ENCODE measurements at places on chromosomes 16 and 17.
A peak's percentile ranks its signal among the peaks of the same experiment; 100 is the strongest.

- no peak for DNase-seq
Observed at GRCh38 chr17:19958023-19958422, 19.6 kb downstream of the AKAP10 start.

DNA sequence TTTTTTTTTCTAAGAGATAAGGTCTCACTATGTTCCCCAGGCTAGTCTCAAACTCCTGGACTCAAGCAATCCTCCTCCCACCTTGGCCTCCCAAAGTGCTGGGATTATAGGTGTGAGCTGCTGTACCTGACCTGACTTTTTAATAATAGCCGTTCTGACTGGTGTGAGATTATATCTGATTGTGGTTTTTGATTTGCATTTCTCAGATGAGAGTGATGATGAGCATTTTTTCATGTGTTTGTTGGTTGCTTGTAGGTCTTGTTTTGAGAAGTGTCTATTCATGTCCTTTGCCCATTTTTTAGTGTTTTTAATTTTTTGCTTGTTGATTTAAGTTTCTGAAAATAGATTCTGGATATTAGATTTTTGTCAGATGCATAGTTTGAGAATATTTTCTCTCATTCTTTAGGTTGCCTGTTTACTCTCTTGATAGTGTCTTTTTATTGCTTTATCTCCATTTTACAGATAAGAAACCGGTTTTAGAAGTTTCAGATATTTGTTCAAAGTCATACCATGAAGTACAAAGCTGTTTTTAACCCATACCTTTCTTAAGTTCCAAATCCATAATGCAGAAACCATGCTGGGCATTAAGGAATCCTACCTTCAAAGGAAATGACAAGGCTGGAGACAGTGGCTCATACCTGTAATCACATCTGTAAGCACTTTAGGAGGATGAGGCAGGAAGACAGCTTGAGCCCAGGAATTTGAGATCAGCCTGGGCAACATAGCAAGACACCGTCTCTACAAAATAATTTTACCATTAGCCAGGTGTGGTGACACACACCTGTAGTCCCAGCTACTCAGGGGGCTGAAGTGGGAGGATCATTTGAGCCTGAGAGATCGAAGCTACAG, 168.4 kb upstream of the TBX2 start:
- no peak for DNase-seq

GRCh38 chr16:47483616-47484015, 22.5 kb downstream of the PHKB start:
- no peak for DNase-seq

DNA sequence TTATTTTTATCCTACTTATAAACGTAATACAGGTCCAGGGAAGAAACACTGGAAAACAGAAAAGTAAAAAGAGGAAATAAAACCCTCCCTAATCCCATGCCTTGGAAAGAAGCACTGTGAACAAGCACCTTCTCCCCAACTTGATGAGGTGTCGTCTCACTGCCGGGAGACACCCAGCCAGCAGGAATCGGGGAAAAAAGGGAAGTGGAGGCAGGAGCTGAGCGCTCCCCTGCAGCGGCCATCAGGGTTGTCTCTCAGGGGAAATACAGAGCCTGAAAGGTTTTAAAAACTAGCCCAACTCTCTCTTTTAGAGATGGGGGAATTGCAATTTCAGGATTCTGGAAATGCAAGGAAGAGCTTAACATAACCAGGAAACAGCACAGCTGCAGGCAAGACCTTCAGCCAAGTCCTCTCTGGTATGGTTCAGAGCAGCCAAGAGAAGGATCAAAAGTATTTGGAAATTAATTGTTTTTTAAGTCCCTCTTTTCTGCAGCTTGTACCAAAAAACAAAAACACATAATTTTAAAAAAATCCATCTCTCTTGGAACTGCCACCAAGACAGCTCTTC, 96.3 kb upstream of the RCVRN start:
- DNase-seq: no peak

GRCh38 chr16:3789375-3790099, 72.2 kb upstream of the TRAP1 start:
- DNase-seq: no peak

- no peak for DNase-seq
Observed at GRCh38 chr16:79648826-79649225, 48.3 kb upstream of the MAF start.

- DNase-seq: no peak
Observed at GRCh38 chr16:12470311-12471229, 333.1 kb downstream of the CPPED1 start.

- DNase-seq: no peak
Observed at GRCh38 chr17:36689089-36689667, 87.8 kb downstream of the MRM1 start.

GRCh38 chr16:8964462-8964861, 756 bp upstream of the USP7 start:
- DNase-seq: no peak

- no peak for DNase-seq
Observed at GRCh38 chr16:87434146-87434667, 42.1 kb downstream of the MAP1LC3B start.

DNA sequence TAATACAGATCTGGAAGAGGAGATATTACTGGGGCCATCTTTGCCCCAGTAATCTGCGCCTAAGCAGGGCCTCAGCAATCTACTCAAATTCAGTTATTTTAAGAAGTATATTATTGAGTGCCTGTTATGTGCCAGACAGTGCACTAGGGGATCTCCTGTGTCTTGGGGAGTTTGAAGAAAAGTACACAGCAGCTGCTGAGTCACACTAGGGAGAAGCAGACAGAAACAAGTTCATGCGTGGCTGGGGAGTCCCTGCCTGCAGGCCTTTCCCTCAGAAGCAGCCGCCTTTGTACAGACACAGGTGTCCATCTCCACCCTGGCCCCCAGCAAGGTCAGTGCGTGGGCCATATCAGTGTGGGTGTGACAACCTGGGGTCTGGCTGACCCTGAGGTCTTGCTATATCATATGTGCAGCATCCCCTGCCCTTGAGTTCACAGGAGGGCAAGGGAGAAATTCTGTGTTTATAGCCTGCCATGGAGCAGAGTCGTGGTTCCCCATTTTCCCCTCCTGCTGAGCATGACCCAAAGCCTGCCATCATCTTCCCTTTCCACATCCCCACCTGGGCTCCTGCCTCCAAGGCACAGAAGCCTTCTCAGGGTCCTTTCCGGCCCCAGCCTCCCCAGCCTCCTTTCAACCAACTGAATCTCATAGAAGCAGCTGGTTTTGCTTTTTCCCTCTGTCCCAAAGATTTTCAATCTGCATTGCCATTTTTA, 229.9 kb upstream of the SDK2 start:
- DNase-seq: no peak

GRCh38 chr16:49799172-49799571, 56.7 kb downstream of the ZNF423 start:
- DNase-seq: no peak

- DNase-seq: no peak
Observed at GRCh38 chr17:3030096-3030495, 33.3 kb downstream of the OR1D5 start.

- DNase-seq: no peak
Observed at GRCh38 chr16:57959121-57959520, 11.8 kb downstream of the CNGB1 start.

GRCh38 chr17:4520060-4520893, 21.6 kb downstream of the SPNS2 start:
- DNase-seq: no peak

GRCh38 chr17:31508288-31509094, 117.0 kb downstream of the RAB11FIP4 start:
- DNase-seq: peak; percentile 69

- DNase-seq: no peak
Observed at GRCh38 chr16:11986521-11987057, 10.1 kb downstream of the SNX29 start.

- no peak for DNase-seq
Observed at GRCh38 chr16:58118801-58119508, 10.2 kb downstream of the CFAP20 start.

GRCh38 chr17:80443916-80444643, 29.1 kb downstream of the ENDOV start:
- no peak for DNase-seq

DNA sequence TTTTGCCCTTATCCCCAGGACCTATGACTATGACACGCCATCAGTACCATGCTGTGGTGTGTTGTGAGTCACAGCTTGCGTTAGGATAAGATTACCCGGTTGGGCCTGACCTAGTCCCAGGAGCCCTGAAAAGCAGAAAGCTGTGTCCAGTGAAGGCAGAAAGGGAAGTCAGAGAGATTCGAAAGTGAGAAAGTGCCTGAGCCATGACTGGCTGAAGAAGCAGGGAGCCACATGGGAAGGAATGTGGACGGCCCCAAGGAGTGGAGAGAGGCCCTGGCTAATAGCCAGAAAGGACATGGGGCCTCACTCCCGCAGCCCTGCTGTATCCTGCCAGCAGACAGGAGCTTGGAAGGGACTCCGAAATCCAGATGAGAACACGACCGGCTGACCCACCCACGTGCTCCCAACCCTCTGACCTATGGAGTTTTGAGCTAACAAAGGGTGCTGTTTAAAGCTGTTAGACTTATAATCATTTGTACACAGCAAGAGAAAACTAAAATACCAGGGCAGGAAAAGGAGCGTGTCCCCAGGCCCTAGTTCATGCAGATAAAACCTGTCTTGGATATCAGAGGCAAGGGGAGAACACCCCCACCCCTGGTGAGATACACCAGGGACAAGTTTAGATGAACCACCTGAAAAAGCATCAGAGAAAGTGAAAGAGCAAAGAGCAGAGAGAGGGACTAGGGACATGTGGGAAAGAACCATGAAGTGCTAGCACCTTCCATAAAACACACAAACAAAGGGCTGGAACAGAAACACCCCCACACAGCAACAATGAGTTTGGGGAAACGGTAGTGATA, 115.3 kb downstream of the SLC39A11 start:
- DNase-seq: no peak

DNA sequence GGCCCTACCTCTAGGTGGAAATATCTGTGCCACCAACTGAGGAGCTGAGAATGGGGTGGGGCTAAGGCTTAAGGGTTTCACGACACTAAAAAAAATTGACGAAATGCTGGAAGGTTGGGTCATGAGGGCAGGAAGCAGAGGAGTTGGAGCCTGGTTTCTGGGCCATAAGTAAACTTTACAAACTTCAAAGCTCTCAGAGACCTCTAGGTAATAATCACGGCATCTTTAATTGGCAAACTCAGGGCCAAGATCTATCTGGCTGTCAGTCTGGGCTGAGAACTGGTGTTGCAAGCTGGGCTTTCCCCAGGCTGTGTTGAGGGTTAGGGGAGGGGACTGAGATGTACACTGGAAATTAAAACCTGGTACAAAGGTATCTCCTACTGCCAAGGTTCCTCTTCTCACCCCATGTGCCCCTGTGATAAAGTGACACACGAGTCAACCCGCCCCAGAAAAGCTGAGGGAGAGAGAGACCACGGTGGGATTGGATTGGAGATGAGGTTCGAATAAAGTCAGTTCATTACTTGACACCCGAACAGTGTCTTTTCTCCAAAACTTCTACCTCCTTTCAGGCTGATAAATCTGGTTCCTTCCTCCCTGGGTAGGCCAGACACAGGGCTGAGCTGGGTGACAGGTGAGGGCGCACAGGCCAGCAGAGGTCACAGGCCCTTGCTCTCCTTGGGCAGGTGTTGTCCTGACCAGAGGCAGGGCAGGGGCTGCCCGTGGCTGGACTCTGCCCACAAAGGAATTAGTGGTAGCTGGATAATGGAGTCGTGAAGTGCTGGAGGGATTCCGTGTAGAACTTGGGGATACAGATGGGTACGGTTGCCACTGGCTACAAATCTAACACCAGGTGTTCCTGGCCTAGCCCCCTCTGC, 4.0 kb upstream of the ZNF768 start:
- no peak for DNase-seq

GRCh38 chr17:32546031-32546444, 59.2 kb downstream of the CDK5R1 start:
- no peak for DNase-seq

DNA sequence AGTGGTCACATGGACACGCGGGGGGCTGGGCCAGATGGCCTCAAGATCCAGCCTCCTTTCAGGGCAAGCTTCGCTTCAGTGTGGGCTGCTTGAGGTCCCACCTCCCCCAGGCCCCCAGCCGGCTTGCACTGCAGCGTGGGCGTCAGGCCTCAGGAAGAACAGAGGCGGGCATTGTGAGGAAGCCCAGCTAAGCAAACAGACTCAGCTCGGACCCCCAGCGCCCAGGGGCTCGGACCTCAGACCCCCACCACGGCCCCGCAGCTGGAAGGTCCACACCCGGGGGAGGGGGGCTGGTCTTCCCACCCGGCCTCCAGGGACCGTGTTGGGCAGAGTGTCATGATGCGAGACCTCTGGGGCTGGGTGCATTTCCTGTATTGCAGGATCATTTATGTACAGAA, 24.7 kb upstream of the ZNF469 start:
- DNase-seq: no peak

- no peak for DNase-seq
Observed at GRCh38 chr16:24996301-24996700, 18.9 kb downstream of the ARHGAP17 start.

GRCh38 chr16:15856901-15857698, at the start of gene MYH11:
MYH11 (minus strand) TSS chr16:15857028; CDS start chr16:15838252, 18,776 bp downstream.
- DNase-seq: no peak

- DNase-seq: no peak
Observed at GRCh38 chr16:61432421-61432820, 603.8 kb downstream of the CDH8 start.

GRCh38 chr17:5200360-5200759, 8.7 kb upstream of the ZNF594 start:
- no peak for DNase-seq

DNA sequence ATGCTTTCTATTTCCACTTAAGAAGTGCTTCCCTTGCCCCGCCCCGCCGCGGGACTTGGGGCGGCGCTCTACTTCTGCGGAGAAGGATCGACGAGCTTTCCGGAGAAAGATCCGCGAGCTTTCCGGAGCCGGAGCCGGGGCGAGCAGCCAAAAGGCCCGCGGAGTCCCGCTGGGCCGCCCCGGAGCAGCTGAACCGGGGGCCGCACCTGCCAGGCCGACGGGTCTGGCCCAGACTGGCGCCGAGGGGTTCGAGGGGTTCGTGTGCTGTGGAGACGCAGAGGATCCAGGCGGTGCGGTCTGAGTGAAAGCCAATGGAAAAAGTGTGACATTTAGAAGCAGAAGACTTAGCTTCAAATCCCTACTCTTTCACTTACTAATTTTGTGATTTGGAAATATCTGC, 50.8 kb downstream of the TBC1D26 start:
- DNase-seq: no peak

DNA sequence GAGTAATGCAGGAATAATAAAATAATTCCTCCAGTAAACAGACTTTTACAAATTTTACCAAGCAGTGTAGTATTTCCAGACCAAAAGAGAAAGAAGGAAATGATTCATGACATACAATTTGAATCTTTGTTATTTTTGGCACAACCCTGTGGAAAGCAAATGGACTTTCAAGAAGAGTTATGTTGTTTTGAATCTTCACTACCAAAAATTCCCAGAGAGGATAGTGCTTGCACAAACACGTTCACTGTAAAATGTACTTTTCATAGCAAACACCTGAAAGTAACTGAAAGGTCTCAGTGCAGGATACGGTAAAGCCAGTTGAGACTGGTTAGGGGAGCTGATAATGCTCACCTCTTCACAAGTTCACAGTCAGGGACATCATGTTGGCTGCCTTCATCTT, 107.1 kb downstream of the USP22 start:
- no peak for DNase-seq
